CD4-positive, alpha-beta T cell treated with Interferon gamma for 1 hour (primary cell): ENCODE measurements at places on chromosomes 1 and 21.

DNA sequence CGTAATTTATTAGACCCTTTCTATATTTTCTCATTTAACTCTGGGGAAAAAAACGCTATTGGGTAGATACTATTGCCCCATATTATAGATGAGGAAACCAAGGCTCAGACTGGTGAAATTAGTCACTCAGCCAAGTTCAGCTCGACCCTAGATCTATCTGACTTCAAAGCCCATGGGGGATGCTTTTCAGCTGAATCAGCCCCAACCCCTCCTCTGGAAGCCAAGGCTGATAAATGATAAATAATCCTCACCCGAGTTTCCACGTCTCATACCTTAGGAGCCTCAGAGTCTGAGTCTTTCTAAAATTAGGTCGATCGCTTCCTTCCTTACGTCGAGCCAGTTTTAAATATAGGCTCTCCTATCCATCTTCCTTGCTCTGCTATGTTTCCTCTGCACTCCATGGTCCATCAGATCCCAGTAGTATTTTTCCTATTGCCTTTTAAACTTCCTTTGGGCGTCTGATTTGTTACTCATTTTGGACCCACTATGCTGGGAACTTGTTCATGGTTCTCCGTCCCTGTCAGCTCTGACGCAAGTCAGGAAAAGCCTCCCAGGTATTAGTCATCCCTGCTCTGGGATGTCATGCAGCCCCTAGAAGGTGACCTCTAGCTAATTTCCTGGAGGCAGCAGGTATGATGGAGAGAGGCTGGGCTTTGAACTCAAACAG is 122.8 kb downstream of the PLPP3 start:
- DNase-seq = no peak

DNA sequence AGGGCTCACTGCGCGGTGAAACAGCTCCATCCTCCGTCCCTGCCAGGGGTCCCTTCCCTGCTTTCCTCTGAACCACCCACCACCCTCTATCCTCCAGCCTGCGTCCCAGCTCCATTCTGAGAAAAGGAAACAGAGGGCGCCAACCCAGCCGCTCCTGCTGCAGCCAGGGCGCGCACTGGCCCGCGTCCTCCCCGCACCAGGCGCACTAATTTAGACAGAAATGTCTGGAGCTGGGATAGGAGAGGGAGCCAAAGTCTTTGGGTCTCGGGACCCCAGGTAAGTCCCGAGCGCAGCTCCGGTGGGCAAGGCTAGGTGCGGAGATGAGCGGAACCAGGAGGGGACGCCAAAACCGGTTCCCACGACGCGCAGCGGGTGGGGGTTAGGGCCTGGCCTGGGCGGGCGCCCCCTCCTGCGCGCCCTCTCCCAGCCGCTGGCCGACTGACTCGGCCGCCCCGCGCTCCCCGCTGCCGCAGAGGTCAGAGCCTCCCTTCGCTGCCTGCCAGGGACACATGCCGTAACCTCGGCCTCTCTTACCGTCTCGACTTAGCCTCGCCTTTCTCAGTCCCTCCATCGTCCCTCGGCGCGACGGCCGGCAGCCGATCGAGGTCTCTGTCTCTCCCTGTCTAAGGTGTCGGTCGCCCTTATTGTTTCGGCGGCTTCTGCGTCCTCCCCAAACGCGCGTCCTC is 2.0 kb downstream of the CAMK2N1 start:
- no peak for DNase-seq

GRCh38 chr1:67299296-67299695 is 8.4 kb upstream of the IL12RB2 start:
- DNase-seq = no peak

GRCh38 chr1:160794376-160794775 is 1.6 kb upstream of the LY9 start:
- DNase-seq = no peak

GRCh38 chr1:33460947-33461629 is 11.4 kb upstream of the ZSCAN20 start:
- DNase-seq = peak; percentile 44

DNA sequence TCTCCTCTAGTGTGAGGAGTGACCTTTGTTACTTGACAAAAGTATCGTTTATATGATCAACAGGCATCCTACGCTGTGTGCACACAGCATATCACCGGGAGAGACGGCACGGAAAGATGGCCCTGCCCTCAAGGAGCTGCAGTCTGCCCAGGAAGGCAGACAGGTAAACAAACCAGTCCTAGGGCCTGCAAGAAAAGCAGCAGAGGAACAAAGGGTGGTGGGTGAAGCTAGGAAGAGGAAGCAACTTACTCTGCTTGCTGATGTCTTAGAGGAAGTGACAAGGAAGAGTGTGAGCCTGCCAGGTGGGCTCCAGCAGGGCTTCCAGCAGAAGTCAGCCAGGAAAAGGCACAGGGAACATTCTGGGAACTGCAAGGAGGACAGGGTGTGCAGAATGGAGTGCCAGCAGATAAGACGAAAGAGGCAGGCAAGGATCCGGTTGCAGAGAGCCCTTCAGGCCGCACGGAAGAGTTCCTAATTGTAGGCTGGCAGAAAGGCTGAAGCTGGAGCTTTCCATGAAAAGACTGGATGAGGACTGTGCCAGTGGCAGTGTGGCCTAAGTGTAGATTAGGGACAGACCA is 106.7 kb downstream of the SLC45A1 start:
- DNase-seq = peak; percentile 67

DNA sequence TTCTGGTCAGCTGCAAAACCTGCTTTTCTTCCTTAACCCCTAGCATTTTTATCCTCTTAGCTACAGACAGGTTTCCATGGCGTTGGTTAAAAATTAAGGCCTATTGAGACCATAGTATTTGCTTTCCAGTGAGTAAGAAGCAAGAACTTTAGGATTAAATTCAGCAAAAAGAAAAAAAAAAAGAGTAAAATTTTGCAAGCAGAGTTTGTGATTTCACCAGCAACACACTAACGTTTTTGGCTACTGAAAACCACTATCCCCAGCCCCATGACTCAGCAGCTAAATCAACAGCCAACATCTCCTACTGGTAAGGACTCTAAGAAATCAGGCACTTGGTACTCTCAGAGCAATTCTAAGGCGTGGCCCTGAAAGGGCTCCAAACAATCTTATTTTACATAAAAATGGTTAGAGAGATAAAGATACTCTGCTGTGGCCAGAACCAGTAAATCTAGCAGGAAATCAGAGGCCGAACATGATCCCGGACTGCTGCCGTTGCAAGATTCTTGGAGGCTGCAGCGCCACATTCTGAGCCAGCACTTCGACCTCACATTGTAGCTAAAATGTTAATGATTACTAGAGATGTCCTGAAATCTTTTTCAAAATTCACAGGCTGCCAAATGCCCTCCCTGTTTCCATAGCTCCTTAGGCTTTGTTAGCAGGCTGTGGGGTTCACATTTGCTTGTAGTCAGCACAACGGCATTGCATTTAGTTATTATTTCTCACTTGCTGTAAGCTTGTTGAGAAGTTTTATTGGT is 1.6 kb upstream of the ENO1 start:
- peak; percentile 23 for DNase-seq

GRCh38 chr1:32716312-32717148 is 14.0 kb upstream of the SYNC start:
- DNase-seq = peak; percentile 36

DNA sequence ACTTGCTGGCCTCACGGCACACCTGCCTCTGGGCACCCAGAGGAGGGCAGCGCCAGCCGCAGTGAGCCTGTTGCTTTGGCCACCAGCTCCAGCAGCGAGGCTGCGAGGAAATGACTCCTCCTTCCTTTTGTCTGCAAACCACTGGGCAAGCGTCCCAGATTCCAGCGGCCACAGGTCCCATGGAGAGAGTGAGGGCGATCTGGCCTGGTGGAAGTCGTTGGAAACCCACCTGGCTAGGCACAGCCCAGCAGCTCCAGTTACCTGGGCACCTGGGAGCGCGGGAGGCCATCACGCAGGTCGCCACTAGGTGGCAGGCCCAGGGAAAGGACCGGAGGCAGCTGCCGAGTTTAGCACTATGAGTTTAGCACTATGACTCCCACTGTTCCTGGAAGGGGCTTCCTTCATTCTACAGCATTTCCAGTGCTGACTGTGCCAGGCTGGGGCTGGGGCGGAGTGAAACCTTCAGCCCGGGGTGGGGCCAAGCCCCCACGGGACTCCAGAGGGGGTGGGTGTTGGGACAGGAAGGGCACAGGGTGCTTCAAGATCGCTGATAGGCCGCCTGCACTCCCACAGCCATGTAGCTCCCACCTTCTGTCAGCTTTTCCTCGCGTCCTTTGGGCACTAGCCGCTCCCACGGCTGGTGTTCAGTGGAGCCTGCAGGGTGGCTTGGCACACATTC is 1.1 kb upstream of the ESPN start:
- peak; percentile 59 for DNase-seq

DNA sequence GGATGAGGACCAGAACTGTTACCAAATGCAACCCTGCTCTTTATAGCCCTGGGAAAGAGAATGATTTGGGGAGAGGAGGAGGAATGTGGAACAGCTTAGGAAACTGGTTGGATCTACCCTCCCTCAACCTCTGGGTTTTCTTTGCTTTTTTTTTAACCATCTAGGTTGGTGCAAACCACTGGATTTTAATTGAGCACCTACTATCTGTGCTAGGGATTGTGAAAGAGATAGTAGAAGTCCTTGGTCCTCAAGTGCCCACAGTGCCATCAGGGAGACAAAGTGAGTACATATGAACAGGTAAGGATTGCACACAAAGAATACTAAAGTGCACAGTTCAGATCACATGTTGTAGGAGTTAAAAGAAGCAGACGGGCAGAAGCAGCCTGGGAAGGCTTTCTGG is 4.7 kb downstream of the TAGLN2 start:
- DNase-seq = no peak

GRCh38 chr1:39440856-39441255 is 50.6 kb upstream of the BMP8A start:
- no peak for DNase-seq

DNA sequence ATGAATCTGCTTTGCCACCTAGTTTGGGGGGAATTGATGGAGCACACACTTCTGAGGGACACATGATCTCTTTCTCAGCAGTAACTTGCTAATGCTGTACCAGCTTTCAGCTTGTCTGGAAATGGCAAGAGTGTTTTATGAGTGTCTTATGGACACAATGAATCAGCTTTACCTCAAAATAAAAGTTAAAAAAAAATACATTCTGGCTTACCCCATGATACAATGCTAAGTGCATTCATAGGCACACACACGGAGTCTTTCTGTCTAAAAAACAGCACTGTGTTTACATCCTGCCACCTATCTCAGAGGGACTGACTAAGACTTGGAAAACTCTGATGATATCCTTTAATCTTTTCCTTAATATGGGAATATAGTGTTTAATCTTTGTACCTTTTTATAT is 455.5 kb upstream of the ADAMTS5 start:
- no peak for DNase-seq

- no peak for DNase-seq
These were observed 868.2 kb upstream of the CXADR start for GRCh38 chr21:16644685-16645084.

GRCh38 chr1:209229494-209230061 is 353.9 kb upstream of the CAMK1G start:
- no peak for DNase-seq

DNA sequence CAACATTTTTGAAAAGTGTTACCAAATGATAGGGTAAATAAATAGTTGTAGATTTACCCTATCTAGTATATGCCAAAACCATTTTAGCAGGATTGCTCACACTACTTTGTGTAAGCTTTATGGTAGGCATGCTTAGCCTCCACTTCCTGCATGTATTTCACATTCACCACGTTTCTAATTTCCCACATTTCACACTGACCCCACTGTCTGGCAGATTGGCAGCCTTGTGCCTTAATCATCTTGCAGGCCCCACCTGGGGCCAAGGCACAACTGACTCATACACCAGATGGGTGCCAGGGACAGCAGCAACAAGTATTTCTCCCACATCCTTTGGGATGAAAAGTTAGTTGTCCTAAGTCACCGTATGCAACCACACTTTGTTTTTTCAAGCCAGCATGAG is 21.2 kb upstream of the CENPF start:
- DNase-seq = no peak

DNA sequence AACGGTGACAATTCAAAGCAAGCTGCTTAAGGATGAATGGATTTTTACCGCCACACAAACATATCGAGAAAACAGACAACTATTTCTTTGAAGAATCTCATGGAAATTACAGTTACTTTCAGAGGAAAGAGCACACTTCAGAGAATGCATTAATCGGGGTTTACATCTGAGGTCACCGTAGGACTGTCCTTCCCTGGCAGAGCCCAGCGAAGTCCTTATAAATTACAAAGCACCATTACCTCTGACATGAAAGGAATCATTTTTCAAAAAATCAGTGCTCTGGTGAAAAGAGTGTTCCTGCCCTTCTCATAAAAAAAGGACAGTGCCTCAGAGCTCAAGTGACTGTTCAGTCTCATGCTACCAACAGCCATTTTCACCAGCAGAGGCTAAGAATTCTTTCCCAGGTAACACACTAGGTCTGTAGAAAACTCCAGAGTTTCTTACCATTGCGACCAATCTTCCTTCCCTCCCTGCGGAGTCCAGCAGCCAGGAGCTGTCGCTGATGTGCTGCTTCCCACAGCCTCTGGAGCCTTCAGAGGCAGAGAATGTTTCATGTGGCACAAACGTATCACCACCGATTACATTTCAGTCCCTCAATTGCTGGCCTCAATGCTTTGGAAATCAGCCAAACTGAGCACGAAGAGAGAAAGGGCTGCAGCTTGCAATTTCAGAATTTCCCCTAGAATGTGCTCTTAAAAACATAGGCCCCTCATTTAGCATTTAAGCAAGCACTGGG is 75.4 kb downstream of the PLD5 start:
- DNase-seq = no peak

GRCh38 chr1:179881642-179882252 is 338 bp upstream of the TOR1AIP1 start:
- no peak for DNase-seq

- DNase-seq = no peak
These were observed 45.1 kb downstream of the ARID1A start for GRCh38 chr1:26740952-26741351.

DNA sequence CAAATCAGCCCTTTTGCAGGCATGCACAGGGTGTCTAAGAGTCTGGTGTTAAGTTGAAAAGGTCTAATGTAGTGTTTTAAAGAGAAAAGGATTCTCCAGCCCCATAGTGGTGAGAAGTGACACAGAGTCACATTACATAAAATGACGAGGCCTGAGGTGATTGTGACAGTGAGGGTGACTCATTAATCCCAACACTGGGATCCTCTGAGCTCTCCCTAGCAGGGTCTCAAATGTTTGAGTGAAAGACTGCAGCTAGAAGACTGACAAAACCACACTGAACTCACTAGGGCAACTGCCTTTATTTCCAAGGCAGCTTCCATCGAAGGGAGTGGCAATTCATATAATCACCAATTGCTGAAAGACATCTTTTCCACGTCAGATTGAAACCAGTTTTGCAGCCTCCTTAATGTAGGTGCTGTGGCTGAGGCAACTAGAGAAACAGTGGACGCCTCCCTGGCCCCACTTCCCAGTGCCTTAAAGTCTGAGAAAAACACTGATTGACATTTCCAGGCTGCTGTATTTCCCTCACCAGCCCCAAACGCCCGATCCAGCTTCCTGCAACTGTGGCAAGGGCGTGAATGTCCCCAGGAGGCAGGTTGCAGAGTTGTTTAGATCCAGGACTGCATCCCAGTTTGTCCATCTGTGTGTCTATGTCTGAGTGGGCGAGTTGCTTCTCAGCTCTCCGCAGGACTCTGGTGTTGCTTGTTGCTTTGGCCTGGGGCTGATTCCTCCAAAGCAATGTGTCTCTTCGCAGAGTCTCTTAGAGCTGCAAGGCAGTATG is 81.4 kb downstream of the RUNX1 start:
- peak; percentile 18 for DNase-seq

- no peak for DNase-seq
These were observed 40.2 kb downstream of the BCL9 start for GRCh38 chr1:147581459-147581858.

GRCh38 chr1:216314379-216315095 is 108.7 kb downstream of the USH2A start:
- DNase-seq = no peak

- DNase-seq = no peak
These were observed 4.8 kb downstream of the AIRE start for GRCh38 chr21:44290327-44291077.

GRCh38 chr21:25967181-25967900 is 203.2 kb downstream of the APP start:
- no peak for DNase-seq
